ENCODE measurements at places on chromosomes 4 and X.
A peak's percentile ranks its signal among the peaks of the same experiment; 100 is the strongest.

DNA sequence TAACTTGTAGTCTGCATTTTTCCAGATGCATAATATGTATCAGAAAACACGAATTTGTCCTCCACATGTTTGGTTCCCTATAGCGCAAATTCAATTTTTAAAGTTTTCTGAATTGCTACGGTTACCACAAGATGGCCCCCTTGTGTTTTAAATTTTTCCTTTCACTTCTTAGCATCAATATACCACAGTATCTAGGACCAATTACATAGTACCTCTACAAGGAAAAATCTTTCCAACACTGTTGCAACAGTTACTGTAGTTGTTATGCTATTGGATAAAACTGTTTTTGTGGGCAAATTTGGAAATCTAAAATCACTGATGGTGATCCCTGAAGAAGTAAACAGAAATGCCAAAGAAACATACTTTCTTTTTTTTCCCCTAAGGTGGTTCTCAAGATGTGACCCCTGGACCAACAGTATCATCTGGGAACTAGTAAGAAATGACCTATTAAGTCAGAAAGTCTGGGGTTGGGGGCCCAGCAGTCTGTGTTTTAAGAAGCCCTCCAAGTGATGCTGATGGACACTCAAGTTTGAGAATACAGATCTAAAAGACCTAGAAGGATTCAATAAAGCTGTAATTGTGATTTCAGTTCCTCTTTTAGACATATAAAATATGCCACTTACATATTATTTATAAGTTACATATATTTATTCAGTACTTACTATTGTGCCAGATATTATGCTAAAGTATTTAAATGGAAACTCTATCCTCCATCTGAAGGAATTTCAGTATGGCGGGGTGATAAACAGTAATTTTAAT is 3.1 kb downstream of the ZGRF1 start:
- DNase-seq, result no peak

- DNase-seq, result no peak
These were observed 951 bp downstream of the SH3BP2 start for GRCh38 chr4:2793586-2794485.

DNA sequence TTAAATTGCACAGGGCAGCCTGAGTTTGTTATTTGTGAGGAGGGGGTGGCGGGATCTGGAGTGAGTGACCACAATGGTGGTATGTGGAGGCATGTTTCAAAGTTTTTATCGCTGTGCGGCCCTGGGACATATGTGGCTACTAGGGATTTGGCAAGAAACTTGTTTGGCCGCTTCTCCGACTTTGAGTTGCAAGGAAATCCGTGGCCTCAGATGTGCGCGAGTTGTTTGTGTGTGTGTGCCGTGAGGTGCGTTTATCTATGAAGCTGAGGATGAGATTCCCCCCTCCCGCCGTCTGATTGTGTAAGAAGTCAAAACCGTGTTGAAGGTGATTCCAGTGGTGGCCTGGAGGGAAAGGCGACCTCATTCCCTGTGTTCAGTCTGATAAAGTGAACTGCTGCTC is 1.4 kb downstream of the JADE3 start:
- DNase-seq, result no peak

- DNase-seq, result no peak
These were observed 422.3 kb downstream of the STPG2 start for GRCh38 chr4:97720869-97721432.

DNA sequence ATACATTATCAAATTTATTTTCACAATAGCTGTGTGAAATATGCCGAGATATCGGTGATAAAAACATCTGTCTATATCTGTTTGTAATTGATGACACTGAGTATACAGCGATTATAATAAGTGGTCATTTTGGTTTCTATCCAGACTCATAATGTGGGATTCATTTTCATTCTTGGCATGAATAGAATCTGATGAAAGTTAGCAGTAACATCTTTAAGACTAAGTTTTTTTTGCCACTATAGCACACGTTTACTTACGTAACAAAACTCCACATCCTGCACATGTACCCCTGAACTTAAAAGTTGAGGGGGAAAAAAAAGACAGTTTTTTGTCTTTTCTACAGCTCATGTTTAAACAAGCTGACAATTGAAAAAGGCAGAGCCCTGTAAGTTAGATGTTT is 86.4 kb downstream of the PPA2 start:
- DNase-seq, result no peak

DNA sequence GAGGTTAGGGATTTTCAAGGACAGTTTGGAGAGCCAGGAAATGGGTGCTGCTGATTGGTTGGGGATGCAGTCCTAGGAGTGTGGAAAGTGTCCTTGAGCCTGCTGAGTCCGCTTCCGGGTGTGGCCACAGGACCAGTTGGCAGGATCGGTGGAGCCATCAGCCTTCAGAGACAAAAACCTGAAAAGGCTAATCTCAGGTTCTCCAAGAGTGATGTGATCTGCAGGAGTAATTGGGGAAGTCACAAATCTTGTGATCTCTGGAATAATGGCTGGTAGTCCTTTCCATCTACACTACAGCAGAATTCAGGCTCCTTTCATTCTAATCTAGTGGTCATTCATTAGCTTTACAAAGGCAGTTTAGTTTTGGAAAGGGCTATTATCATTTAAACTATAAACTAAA is 55.9 kb upstream of the BMP2K start:
- DNase-seq, result no peak

DNA sequence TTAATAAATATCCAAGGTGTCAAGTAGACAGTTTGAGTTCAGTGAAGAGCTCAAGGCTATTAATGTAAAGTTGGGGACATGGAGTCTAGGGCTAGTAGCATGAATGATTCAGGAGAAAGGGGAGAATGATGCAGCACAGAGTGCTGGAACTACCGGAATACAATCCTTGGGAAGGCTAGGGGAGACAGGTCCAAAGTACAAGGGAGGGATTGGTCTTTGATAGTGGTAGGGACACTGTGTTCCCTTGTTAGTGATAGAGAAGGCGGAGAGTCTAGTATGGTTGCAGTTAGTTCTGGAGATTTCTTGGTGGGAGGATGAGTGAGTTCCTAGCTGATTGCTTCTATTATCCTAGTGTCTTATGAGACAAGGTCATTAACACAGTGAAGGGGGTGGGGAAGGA is 8.7 kb downstream of the GCNA start:
- no peak for DNase-seq

DNA sequence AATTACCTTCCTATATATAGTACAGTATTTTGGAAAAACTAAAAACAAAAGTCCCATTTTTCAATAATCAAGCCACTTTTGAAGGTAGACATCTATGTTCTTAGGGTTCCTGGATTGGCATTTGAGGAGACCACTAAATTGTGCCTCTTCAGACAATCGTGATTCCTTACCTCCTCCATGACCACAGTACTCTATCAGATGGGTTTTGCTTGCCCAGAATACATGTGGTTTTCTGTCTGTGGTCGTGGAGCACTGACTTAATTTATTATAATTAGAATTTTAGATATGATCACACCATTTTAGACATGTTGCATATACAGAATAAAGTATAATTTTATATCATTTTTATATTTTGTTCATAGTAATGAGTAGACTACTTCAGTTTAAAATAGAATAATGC is 67.9 kb downstream of the NDST3 start:
- DNase-seq, result no peak

- no peak for DNase-seq
These were observed 1667.9 kb upstream of the PCDH7 start for GRCh38 chr4:29052266-29052665.

- DNase-seq, result no peak
These were observed 58.6 kb downstream of the SMAD1 start for GRCh38 chr4:145540235-145540634.

GRCh38 chrX:134607523-134607922 is 50.7 kb downstream of the PLAC1 start:
- DNase-seq, result no peak

GRCh38 chr4:2436301-2436700 is 17.5 kb downstream of the CFAP99 start:
- no peak for DNase-seq

DNA sequence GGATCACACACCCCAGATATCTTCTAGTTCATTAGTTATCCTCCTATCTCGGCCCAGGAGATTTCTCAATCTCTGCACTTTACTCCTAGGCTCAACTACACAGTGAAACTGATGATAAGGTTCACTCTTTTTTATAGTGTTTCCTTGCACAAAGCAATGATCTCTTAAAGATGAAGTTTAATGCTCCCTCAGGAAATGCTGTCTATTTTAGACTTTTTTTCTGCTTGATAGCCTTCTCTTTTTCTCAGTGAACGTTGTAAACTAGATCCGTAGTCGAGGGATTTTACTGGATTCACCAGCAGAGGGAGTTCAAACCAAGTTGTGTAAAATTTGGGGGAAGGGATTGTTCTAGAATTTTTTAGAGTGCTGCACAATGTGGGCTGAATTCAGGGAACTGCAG is 269.6 kb downstream of the GBA3 start:
- DNase-seq, result no peak

DNA sequence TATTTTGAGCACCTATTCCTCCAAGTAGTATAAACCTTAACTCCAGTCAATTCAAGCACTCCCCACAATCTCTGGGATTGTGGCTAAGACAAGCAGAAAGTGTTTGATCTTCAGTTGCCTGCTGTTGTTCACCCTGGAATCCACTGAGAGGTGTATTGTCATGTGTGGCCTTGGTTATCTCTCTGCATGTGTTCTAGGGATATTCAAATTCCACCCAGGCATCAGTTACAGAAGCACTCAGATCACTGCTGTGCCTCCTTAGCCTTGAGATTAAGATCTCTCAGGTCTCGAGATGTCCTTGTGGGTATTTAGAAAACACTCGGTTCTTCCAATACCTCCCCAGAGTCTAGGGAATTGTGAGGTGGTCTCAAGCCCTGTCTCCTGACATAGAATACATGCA is 213.3 kb downstream of the SMARCA1 start:
- DNase-seq, result no peak

GRCh38 chr4:25834411-25835107 is 28.2 kb downstream of the SEL1L3 start:
- DNase-seq, result no peak

- DNase-seq, result no peak
These were observed 52.3 kb upstream of the LSM6 start for GRCh38 chr4:146123231-146123630.

DNA sequence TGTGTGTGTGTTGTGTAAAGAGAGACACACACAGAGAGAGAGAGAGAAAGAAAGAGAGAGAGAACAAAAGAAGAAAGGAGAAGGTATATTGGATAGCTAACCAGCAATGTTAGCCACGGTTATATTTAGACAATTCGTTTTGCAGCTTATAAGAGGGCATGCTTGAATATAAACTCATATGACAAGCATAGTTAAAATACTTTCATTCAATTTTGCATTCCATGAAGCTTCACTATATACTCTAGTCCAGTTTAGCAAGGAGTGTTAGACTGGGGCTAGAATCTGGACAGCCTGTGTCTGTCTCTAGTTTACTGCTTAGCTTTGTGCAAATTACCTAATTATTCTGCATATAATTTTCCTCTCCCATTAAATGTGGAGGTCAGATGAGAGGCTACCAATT is 525.9 kb upstream of the ZFP42 start:
- DNase-seq, result no peak

DNA sequence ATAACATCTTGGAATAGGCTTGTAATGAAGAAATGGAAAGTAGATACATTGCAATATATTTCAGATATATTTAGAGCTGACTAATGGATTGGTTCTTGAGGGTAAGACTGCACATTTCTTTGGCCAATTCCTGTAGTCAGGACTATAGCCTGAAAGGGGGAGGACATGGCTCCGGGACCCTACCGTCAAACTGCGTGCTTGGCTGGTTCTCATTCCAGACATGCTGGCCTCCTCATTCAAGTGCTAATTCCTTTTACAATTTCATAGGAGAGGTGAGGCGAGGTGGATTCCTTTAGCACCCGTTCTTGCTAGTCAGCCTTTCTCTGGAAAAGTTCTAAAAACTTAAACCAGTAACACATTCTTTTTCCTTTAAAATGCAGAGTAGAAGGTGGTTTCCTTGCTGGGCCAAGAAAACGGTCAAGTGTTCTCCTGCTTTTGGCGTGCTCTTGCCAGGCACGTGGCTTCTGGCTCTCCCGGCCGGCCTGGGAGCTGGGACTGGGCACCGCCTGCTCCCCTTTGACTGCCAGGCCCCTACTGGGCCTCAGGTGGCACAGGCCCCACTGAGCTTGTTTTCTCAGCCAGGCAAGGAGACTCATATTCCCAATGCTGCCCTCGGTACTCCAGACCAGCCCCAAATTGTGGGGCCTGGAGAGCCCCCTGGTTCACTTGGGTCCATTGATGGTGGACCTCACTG is 167.2 kb downstream of the STK32B start:
- DNase-seq, result no peak

- peak; percentile 17 for DNase-seq
These were observed 711 bp downstream of the PNMA6E start for GRCh38 chrX:153400146-153401132.

- DNase-seq, result no peak
These were observed 90.0 kb downstream of the MAOA start for GRCh38 chrX:43745938-43746721.

DNA sequence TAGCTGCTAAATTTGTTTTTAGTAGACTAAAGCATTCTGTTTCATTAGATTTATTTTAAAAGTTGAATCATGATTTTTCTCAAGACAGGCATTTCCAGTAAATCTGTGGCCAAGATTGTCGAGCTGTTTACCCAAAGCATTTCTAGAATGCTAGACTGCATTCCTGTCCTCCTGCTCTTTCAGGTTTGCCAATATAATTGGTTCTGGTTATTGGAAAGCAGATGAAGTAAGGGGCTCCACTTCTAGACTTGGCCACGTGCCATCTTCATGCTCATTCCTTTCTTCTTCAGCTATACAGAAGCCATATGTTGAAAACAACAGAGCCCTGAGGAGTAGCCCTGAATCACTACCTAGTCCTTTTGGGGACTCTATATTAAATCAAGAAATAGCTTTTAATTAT is 62.5 kb downstream of the PGRMC2 start:
- no peak for DNase-seq

- DNase-seq, result no peak
These were observed 147.1 kb downstream of the NAA11 start for GRCh38 chr4:79178760-79179159.

DNA sequence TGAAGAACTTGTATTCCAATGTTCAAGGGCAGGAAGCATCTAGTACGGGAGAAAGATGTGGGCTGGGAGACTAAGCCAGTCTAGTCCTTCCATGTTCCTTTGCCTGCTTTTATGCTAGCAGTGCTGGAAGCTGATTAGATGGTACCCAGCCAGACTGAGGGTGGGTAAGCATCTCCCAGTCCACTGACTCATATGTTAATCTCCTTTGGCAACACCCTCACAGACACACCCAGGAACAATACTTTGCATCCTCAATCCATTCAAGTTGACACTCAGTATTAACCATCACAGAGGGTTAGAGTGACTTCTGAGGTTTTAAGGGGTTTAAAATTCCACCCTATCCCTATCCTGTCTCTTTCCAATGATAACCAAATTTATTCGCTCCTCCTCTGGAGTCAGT is 6.5 kb downstream of the HMGN5 start:
- DNase-seq, result no peak

DNA sequence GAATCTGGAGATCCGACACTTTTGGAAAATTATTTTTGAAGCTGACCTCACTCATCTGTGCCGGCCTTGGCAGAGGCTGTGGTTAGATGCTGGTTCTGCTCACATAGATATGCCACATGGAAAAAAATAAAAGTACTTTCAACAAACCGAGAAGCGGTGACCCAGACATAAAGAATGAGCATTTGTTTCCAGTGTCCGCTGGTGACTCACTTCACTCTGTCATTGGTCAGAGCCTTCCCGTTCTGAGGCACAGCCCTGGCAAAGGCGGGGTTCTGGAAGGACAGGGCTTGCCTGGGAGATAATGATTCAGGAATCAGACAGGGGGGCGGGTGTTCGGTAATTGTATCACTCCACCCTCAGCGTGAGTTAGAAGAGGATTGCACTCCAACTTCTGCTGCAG is 172.4 kb upstream of the MXRA5 start:
- DNase-seq, result no peak
